ENCODE measurements at places on chromosomes 2 and 18.

- DNase-seq, result no peak
Measured at GRCh38 chr18:581096-581495, 916 bp downstream of the CETN1 start.

GRCh38 chr2:223041527-223042109 is 10.4 kb upstream of the KCNE4 start:
- no peak for DNase-seq

DNA sequence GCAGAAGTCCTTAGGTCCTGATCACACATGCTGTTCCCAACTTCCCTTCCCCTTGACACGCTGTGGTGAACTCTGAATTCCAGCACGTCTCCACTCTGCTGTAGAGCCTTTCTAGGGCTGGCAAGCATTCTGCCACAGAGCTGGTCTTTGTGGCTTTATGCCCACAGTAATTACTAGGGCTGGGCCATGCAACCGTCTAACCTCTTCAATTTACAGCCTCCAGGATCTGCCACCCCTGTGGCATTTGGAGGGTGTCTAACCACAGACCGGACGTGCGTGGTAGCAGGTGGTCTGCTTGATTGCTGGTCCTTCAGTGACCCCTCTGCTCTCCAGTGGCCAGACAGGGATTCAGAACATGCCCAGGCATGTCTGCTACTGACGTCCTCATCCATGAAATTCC is 43.1 kb upstream of the TGFA start:
- no peak for DNase-seq

DNA sequence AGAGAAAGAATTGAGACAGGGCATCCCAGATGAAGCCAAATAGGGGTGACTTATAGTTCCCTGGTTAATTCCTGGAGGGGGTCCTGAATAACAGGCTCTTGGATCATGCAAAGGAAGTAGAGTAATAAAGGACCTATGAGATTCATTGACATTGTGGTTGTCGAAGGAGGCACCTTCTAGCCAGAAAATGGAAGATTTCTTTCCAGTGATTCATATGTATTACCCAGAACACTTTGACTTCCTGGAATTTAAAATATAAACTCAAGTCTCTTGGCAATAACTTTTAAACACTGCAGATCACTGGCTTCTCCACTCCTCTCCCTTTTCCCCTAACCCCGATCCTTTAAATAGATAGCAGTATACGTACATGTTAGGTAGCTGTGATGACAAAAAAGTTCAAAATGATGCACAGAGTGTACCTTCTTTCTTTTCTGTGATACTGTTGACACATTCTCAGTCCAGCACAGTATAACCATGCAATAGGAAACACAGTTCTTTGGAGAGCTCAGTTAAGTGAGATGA is 211.8 kb downstream of the LTBP1 start:
- DNase-seq, result no peak

GRCh38 chr2:200993097-200993496 is 29.6 kb upstream of the ORC2 start:
- no peak for DNase-seq

DNA sequence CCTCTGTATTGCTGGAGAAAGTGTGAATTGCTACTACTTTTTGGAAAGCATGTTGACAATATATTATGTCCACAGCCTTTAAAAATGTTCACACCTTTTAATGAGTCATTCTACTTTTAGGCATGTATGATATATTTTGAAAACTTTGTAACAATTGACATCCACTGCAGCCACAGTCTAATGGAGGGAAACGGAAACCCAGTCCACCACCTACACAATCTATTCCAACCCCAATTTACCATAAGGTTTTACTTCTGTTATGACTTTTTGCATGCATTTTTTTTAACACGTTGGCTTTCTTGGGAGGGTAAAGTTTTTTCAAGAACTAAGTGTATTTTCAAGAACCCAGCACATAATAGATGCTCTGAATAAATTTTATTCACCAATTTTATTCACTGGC is 38.5 kb upstream of the ATP8B1 start:
- no peak for DNase-seq

DNA sequence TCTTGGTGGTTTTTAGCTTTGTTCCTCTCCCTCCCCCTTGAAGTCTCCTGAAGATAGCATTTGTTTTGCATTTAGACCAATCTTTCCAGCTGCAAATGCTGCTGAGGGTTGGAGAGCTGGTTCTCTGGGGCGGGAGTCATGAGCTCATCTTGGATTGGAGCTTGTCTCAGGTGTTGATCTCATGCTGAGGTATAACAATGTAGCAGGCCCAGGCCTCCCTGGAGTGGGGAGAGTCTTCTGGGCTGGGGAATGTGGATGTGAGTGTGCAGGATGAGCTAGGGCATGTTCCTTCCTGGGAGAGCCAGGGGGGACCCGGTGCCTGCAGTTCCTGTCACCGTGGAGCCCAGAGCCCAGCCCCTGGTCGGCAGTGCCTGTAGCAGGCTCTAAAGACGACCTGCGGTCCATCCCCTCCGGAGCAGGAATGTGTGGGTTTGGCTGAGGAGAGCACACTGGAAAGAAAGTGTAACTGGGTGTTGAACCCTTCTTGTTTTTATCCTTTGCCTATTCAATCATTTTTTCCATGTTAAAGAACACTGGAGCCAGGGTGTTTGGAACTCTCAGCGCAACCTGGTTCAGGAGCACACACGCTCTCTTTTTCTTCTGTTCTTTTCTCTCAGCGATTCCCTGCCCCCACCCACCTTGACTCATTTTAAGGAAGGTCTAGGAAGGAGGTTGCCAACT is 2.7 kb downstream of the ZNF532 start:
- no peak for DNase-seq

DNA sequence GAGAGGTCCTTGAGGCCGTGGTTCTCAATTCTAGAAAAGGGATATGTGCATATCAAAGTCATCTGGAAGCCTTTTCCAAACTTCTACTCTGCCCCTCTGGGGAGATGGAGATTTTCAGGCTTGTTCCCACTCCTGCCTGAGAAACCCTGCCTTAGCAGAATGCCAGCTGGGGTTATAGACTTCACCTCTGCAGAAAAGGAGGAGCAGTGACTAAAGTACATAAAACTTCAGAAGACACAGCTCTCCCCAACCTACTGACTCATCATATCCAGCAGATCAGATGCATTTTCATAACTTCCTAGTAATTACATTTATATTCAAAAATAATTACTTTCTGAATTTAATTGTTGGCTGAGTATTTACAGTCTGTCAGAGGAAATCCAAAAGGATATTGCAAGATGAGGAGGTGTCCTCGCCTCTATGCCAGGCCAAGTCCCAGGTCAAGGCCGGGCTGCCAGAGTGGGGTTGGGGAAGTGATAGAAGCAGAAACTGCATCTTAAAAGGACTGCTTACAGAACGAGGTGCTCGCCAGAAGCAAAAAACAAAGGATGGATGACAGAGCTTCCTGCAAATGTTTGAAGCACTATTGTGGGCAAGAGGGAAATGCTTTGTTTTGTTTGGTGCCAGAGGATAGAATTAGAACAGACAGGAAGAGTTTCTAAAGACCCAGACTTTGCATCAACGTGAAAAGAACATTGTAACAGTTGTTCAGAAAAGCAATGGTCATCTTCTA is 75.6 kb upstream of the APCDD1 start:
- DNase-seq, result no peak

- no peak for DNase-seq
Measured at GRCh38 chr2:120221616-120222015, 1.6 kb downstream of the TMEM185B start.

- DNase-seq, result no peak
Measured at GRCh38 chr2:23446916-23447315, 61.9 kb downstream of the KLHL29 start.

DNA sequence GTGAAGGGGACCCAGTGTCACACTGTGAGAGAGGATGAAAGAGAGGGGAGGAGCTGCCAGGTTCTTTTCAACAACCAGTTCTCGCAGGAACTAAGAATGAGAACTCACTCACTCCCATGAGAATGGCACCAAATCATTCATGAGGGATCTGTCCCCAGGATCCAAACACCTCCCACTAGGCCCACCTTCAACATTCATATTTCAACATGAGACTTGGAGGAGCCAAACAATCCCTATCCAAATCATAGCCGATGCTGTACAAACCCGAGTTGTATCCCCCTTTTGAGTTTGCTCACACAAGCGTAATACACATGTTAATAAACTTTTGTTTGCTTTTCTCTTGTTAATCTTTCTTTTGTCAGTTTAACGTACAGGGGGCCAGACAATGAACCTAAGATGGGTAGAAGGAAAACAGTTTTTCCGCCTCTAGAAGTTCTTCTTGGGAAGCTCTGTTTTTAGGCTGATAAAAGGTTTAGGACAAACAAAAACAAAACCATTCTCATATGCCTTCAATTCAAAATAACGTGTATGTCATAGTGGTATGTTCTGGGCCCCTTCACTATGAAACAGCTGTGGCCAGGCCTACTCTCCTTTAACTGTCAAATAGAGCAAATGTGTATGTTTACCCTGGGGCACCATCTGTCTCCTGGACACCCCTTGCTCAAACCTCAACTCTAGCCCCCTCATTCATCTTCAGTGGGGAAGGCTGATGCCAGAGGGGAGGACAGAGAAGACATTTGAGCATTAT is 9.1 kb upstream of the TMEM37 start:
- DNase-seq, result no peak

- DNase-seq, result no peak
Measured at GRCh38 chr2:37869771-37870170, 55.3 kb upstream of the RMDN2 start.

DNA sequence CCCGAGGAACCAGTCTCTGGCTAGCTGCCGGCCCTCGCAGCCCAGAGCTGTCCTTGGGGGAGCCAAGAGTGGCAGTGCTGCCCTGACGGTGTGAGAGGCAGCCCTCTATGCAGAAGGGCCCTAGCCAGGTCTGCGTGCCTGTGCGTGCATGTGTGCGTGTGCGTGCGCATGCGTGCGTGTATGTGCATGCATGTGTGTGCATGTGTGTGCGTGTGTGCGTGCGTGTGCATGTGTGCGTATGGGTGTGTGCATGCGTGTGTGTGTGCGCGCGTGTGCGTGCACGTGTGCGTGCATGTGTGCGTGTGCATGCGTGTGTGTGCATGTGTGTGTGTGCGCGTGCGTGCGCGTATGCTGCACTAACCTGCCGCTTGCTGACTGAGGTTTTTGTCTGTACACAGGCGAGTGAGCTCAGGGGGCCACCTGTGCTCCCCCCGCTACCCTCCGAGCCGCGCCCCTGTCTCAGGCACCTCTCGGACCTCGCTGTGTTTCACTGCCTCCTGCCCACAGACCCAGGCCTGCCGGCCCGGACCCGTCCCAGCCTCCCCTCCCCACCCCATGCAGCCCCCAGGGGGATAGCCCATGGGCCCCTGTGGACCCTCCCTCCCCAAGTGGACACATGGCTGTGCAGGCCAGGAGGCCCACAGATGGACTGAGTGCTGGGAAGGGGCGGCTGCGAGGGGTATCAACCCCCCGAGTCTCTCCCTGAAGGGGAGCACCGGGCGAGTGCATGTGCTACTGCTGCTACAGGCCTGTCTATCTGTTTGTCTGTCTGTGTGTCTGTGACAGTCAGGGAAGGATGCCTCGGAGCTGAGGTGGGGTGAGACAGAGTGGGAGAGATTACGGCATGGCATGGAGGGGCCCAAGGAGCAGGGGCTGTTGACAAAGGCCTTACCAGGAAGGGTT is 31.3 kb downstream of the SPEG start:
- DNase-seq, result no peak

GRCh38 chr2:100235098-100235497 is 87.2 kb downstream of the LONRF2 start:
- no peak for DNase-seq

DNA sequence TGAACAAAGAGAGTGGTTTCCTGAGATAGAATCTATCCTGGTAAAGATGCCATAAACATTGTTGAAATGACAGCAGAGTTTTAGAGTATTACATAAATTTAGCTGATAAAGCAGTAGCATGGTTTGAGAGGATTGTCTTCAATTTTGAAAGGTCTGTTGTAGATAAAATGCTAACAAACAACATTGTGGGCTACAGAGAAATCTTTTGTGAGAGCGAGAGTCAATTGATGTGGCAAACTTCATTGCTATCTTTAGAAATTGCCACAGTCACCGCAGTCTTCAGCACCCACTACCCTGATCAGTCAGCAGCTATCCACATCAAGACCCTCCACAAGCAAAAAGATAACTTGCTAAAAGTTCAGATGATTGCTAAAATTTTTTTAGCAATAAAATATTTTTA is 17.5 kb downstream of the VRK2 start:
- DNase-seq, result no peak

DNA sequence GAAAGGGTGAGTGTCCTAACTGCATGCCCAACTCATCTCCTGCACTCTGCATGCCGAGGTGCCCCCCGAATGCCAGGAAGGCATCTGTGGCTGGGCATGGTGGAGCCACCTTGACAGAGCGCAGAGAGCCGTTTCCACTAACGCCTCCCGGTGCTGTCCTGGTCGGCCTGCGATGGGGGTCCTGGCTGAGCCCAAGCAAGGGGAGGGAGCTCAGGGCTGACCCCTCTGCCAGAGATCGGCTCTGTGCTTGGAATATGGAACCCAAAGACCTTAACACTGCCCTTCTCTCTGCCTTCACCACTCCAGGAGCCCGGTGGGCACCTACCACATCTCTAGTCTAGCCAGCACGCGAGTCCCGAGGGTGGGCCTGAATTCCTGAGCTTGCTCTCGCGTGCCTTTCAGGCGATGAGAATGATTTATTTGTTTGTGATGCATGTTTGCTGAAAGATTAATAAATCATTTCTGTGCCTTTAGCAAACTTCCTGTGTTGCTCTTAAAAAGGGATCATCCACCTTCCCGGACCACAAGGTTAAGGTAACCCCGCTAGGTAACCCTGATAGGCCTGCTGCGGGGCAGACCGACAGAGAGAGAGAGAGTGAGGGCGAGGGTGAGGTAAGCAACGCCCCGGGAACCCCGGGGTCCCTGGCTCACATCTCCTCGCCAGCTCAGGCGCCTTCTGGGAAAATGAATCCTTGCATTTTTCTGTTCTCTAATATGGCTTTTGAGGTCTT is 35.3 kb downstream of the PDIA6 start:
- no peak for DNase-seq

GRCh38 chr18:35478520-35479435 is 19.0 kb downstream of the INO80C start:
- DNase-seq, result no peak

DNA sequence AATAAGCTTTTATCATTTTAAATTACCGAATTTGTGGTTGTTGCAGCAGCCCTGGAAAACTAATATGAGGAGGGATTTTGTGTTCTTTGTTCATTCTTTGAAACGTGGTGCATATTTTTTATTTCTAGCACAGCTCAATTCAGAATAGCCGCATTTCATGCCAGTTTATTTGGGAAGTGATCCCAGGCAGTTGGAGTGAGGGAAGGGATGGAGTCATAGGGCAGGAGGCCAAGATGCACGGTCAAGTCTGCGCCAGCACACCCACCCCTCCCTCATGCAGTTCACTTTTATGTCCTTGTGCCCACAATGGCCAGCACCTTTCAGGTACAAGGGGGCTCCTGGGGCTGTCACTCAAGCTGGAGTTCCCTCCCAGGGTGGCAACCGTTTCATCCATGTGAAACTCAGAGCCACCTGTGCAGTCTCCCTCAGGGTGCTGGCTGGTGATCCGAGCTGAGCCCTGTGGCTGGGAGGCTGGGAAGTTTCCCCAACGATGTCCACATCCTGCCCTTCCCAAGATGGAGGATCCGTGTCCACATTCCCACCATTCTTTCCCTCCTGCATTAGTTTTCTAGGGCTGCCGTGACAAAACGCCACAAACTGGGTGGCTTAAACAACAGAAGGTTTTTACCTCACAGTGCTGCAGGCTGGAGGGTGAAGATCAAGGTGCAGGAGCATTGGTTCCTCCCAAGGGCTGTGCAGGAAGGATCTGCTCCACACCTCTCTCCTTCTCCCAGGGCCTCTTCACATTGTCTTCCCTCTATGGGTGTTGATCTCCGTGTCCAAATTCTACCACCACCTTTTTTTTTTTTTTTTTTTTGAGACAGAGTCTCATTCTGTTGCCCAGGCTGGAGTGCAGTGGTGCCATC is 68.5 kb upstream of the ITGA6 start:
- DNase-seq, result no peak
